Omental fat pad (tissue), 4 donors: ENCODE measurements at places on chromosomes 7 and 10. TPM values are rescaled to one million over a fixed set of nuclear protein-coding genes. Genes with fewer than 3 reads are reported as not detected.

DNA sequence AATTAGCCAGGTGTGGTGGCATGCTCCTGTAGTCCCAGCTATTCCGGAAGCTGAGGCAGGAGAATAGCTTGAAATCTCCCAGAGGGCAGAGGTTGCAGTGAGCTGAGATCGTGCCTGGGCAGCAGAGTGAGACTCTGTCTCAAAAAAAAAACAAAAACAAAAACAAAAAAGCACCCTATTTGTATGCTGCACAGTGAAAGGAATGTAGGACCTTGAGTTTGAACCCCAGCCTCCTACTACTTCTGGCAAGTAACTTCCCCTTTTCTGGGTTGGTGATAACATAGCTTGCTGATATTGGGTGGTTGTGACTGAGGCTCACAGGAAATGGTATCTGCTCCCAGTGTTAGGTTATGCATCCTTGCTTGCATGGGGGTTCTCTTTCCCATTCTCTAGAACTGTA, 205.3 kb downstream of the BUB3 start:
- no peak for DNase-seq

Gene GIMAP7
- total RNA-seq: 30.3 TPM

DNA sequence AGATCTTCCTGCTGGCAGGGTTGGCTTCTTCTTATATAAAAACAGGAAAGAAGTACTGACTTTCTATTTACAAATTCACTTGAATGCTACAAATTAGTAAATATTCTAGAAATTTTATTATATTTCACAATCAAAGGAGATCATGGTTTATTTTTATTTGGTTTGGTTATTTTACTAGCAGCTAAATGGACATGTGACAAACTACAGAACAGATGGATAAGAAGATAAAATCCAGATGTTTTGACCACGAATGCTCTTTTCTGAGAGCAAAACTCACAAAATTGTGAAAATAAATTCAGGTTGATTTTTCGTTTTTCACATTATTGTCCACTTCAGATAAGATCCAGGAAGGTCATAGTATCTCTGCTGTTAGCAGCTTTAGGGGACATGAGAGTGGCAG, 55.4 kb downstream of the CACNA2D1 start:
- no peak for DNase-seq

Gene MXI1
- 40.0 TPM for total RNA-seq

DNA sequence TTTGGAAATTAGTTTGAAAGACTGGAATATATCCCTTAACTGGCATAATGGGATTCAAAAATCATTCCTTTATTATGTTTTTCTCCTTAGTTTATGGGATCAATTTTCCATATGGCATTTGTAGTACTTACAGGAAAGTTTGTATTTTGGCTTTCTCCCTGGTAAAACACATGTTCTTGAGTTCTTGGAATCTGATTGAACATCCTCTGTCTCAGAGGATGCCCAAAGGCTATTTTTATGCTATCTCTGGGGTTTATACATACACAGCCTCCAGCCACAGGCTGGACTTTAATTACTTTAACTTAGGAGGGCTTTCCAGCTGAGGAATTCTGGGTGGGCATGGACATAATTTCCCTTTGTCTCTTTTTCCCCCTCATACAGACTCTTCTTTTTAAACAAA, 236.4 kb downstream of the HGF start:
- no peak for DNase-seq

DNA sequence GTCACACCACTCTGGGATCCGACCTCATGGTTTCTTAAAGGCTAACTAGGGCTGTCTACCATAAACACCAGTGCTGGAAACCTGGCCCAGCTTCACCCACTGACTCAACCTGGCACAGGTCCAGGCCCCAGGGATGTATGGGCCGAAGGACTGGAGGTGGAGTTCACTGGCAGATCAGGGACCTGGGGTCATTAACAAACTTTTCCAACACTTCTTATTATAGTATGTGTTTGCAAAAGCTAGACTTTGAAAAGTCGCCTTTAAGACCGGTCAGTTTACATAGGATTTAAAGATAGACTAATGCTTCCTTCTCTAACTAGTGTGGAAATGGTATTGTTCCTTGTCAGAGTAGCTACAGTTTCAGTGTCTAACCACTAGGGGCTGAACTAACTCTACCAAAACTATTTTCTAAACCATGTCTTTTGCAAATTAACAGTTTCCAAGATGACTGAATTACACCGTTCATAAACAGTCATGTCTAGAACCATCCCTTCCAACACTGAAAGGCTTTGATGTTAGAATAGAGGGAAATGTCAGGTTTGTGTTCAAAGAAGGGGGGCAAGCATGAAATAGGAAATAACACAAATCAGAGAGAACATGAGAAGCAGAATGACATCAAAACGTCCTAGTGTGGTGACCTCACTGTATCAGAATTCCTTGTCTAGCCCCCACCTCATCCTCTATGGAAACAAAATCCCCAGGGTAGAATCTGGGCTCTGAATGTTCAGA, 29.7 kb downstream of the STN1 start:
- peak; percentile 82 for DNase-seq

Gene NEUROG3
- total RNA-seq: not detected

GRCh38 chr7:52088008-52088901, 771.6 kb upstream of the COBL start:
- DNase-seq: no peak
